Thyroid gland (tissue), 4 donors: ENCODE measurements at places on chromosomes 11 and 22.
A peak's percentile ranks its signal among the peaks of the same experiment; 100 is the strongest.

DNA sequence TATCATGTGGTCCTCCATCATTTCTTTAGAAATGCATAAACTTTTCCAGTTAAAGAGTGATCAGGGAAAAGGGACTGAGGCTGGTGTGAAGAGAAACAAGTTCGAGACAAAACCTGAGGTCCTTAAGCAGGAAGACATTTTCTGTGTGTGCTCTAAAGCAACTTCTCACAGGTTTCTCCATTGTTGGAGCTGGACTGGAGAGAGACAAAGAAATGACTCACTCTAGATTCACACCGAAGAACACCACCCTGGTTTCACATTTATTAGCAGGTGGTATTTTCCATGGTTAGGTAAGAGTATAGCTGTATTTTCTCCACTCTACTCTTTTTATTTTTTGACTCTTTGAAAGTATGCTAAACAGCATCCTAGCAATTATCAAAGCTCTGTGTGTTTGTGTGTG lies 736.4 kb downstream of the KCNA4 start:
- H3K36me3 ChIP-seq, result no peaks in the 10 kb centered on the region
- H3K4me1 ChIP-seq, result peaks cover 5% of the 10 kb centered on the region
- no peak overlapping the region for H3K27ac ChIP-seq
- no peaks in the 10 kb centered on the region for H3K27me3 ChIP-seq
- no peak overlapping the region for H3K4me3 ChIP-seq
- no peak for DNase-seq

- H3K4me1 ChIP-seq, result no peaks in the 10 kb centered on the region
- H3K36me3 ChIP-seq, result no peaks in the 10 kb centered on the region
- no peaks in the 10 kb centered on the region for H3K27me3 ChIP-seq
- no peak for DNase-seq
- no peak overlapping the region for H3K27ac ChIP-seq
- H3K4me3 ChIP-seq, result no peak overlapping the region
Observed at GRCh38 chr11:22761066-22761465, 68.5 kb downstream of the SVIP start.

DNA sequence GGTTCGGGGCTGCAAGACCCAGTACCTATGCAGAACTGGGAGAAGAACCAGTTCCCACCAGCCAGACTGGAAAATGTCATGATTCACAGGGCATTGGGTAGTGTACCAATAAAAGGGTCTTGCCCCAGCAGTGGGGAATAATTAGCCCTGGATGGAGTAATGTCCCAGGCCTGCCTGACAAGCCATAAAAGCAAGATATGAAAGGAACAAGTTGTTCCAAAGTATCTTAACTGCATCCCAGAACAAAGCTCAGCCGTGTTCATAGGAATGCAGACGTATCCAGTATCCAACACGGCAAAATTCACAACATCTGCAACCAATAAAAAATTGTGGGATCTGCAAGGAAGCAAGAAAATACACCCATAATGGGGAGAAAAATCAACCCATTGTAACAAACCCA lies 47.9 kb downstream of the ASCL2 start:
- no peak overlapping the region for H3K27ac ChIP-seq
- H3K4me3 ChIP-seq, result no peak overlapping the region
- no peaks in the 10 kb centered on the region for H3K4me1 ChIP-seq
- H3K27me3 ChIP-seq, result no peaks in the 10 kb centered on the region
- no peaks in the 10 kb centered on the region for H3K36me3 ChIP-seq

GRCh38 chr11:118216621-118217481 lies 8.0 kb downstream of the JAML start:
- no peak overlapping the region for H3K4me3 ChIP-seq
- peak overlapping the region; percentile 31 for H3K27ac ChIP-seq
- no peaks in the 10 kb centered on the region for H3K36me3 ChIP-seq
- DNase-seq, result no peak
- H3K27me3 ChIP-seq, result no peaks in the 10 kb centered on the region
- peaks cover 7% of the 10 kb centered on the region for H3K4me1 ChIP-seq

DNA sequence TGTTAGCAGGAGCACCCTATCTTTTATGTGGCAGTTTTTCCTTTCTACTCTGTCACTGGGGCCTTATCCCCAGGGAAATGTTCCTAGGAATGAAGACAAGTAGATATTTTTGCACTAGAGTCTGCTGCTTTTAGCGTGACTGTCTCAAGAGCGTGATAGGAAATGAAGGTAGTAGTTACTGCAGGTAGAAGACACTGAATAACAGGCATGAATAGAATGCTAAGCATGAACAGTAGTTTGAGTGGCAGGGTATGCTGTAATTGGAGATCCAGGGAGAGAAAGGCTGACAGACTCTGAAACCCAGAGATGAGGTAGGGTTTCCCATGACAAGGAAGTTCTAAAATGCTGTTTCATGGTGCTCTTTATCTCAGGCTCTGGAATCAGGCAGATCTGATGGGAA lies 475.1 kb downstream of the NELL1 start:
- no peaks in the 10 kb centered on the region for H3K27me3 ChIP-seq
- H3K27ac ChIP-seq, result no peak overlapping the region
- no peaks in the 10 kb centered on the region for H3K4me1 ChIP-seq
- DNase-seq, result no peak
- H3K4me3 ChIP-seq, result no peak overlapping the region
- no peaks in the 10 kb centered on the region for H3K36me3 ChIP-seq
